Stomach (tissue), 19 donors: ENCODE measurements at places on chromosomes 13 and 19. TPM values are rescaled to one million over a fixed set of nuclear protein-coding genes. Genes with fewer than 3 reads are reported as not detected.

ZNF256 gene
- total RNA-seq = 2.5 TPM

TTYH1 gene
- 12.9 TPM for total RNA-seq

GRCh38 chr19:42422092-42422900 lies 4.9 kb downstream of the LIPE start:
- DNase-seq = no peak

GRCh38 chr19:18780631-18781030 lies 10.5 kb downstream of the COMP start:
- DNase-seq = no peak
